Astrocyte (in vitro differentiated cells and primary cell): ENCODE measurements at places on chromosomes 13 and 19. TPM values are rescaled to one million over a fixed set of nuclear protein-coding genes. Genes with fewer than 3 reads are reported as not detected.

The ZNF616 gene
- total RNA-seq: 13.1 and 14.7 TPM in 2 replicates

The CDX2 gene
- not detected in 2 replicates for total RNA-seq

GRCh38 chr13:98845742-98846141, 93.3 kb upstream of the SLC15A1 start:
- H3K27me3 ChIP-seq: no peaks in the 10 kb centered on the region
- no peak overlapping the region for H3K27ac ChIP-seq
- no peak overlapping the region for H3K4me3 ChIP-seq
- DNase-seq: no peak
- peaks cover 3% of the 10 kb centered on the region for H3K4me1 ChIP-seq
- H3K36me3 ChIP-seq: peaks cover 4% of the 10 kb centered on the region

DNA sequence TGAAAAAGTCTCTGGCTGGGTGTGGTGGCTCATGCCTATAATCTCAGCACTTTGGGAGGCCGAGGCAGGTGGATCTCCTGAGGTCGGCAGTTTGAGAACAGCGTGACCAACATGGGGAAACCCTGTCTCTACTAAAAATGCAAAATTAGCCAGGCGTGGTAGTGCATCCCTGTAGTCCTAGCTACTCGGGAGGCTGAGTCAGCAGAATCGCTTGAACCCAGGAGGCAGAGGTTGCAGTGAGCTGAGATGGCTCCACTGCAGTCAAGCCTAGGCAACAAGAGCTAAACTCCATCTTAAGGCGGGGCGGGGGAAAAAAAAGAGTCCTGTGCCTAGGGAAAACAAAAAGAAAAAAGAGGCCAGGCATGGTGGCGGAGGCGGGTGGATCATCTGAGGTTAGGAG, 2.2 kb downstream of the ZNF43 start:
- no peak overlapping the region for H3K4me3 ChIP-seq
- no peaks in the 10 kb centered on the region for H3K36me3 ChIP-seq
- H3K27me3 ChIP-seq: no peaks in the 10 kb centered on the region
- no peak for DNase-seq
- H3K27ac ChIP-seq: no peak overlapping the region

DNA sequence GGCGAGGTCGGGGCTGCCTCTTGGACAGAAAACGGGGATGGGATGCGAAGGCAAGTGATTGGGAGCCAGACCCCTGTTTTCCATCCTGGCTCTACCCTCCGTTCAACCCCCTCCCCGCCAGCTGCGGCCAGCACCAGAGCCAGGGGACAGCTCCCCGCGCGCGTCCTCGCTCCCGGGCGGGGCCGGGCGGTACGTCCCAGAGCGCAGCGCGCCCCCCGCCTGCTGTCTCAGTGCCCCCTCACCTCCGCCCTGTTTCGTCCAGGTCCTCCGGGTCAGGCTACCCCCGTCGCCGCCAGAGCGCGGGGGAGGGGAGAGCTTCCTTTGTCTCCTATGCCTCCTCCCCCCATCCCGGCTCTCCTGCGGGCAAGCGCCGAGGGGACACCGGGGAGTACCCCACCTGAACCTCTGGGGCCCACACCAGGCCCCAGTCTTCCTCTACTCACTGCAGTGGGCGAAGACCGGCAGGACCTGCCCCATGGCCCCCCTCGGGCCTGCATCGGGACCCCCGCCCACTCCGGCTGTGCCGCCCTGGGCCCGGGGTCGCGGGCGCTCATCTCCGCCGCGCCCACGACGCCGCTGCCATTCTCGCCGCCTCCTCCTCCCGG, 396 bp downstream of the RTN2 start:
- H3K27me3 ChIP-seq: peaks cover 13% of the 10 kb centered on the region
- no peak overlapping the region for H3K27ac ChIP-seq
- H3K4me1 ChIP-seq: peaks cover 11% of the 10 kb centered on the region

The MAMSTR gene
- total RNA-seq: 0.55 and 0.57 TPM in 2 replicates

The SOX21 gene
- 0.36 and 0.77 TPM in 2 replicates for total RNA-seq

DNA sequence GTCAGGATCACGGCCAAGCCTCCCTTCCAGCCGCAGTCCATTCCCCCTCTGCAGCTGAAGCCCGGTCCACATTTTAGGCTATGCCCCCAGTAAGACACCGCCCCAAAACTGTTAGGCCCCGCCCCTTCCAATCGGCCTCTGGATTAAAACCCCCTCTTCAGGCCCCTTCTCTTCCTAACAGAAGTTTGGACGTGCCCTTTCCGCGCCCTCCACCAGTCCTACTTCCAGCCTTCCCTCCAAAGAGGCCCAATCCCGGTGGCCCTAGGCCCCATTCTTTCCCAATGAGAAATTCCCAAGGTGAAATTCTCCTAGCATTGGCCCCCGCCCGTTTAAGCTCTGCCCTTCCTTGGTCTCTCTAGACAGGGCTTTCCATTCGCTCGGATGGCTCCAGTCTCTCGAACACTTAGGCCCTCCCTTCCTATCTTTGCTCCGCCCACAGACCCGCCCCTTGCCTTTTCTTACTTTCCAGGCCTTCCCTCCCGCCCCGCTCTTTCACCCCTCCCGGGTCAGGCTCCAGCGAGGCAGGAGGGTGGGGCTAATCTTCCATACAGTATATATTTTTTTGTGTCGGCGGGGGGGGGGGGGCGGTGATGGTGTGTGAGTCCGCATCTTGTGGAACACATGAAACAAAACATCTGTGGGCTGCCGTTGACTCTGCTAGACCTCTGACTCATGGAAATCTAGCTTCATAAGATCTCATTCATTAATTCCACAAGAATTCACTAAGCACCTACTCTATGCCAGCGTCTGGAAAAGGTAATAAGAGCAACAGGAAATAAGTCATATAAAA, 13.6 kb downstream of the LTBP4 start:
- peaks cover 12% of the 10 kb centered on the region for H3K36me3 ChIP-seq
- H3K4me3 ChIP-seq: peak overlapping the region; percentile 66
- DNase-seq: peak; percentile 98
- H3K27ac ChIP-seq: peak overlapping the region; percentile 90

- H3K4me3 ChIP-seq: no peak overlapping the region
- no peak overlapping the region for H3K27ac ChIP-seq
- no peaks in the 10 kb centered on the region for H3K4me1 ChIP-seq
- DNase-seq: peak; percentile 25
Measured at GRCh38 chr13:50629497-50629896, 214.0 kb downstream of the DLEU7 start.

The TNFSF9 gene
- total RNA-seq: 2.3 and 2.4 TPM in 2 replicates

The UPK1A gene
- total RNA-seq: 0.18 TPM in 1 of 2 replicates, not detected in the other
